Epithelial cell of esophagus (primary cell): ENCODE measurements at places on chromosomes 6 and 20.

DNA sequence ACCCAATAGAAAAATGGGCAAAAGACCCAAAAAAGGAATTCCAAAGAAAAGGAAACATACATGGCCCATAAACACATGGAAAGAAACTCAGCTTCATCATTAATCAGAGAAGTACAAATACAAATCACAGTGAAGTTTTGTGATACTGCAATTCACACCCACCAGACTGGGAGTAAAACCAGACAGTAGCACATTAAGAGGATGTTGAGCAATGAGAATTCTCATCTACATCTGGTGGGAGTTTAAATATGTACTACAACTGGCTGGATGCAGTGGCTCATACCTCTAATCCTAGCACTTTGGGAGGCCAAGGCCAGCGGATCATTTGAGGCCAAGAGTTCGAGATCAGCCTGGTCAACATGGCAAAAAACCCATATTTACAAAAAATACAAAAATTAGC, 125.7 kb upstream of the PHACTR1 start:
- no peak for DNase-seq

- no peak for DNase-seq
These were observed 368.6 kb upstream of the CDH4 start for GRCh38 chr20:60883496-60883895.

- DNase-seq, result peak; percentile 68
These were observed 217.5 kb downstream of the TINAG start for GRCh38 chr6:54525731-54526130.

DNA sequence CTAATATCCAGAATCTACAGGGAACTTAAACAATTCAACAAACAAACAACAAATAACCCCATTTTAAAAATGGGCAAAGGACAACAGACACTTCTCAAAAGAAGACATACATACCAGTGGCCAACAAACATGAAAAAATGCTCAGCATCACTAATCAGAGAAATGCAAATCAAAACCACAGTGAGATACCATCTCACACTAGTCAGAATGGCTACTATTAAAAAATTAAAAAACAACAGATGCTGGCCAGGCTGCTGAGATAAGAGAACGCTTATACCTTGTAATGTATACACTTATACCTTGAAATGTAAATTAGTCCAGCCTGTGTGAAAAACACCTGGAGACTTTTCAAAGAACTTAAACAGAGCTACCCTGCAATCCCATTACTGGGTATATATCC, 166.8 kb downstream of the IBTK start:
- no peak for DNase-seq

DNA sequence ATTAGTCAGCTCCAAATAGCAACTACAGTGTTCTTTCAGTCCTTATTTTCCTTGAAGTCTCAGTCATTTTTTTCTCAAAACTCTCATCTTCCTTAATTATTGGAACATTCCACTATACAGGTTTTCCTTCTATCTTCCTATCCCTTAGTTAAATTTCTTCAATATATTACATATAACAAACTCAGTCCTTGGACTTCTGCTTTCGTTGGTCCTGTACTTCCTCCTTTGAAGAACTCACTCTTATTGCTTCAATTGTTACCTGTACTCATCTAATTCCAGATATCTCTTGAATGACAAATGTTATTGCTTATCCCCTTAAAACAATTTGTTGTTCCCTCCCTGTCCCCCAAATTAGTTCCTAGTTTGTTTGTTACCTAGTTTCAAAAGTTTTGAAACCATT, 67.7 kb upstream of the NOTCH4 start:
- DNase-seq, result no peak

DNA sequence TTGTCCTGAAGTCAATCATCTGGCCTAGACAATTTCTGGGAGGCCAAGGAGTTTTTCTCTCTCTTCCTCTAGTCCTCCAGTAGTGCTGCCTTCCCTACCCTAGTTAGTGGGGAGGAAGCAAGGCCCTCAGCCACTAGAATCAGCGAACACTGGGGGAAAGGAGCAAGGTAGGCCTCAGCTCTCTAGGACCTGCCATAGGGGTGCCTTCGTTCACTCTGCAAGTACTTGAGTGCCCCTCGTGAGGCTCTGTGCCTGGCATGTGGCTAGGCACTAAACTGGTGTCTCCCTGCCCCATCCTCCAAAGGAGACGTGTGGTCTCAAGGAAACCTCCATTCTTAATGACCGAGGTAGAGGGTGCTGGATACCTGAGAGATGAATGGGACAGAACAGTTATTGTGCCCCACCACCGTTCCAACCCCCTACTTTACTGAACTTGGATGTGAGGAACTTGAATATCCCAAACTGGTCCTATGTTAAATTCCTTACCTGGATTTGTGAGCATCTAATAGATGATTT, 1.1 kb downstream of the DEF6 start:
- DNase-seq, result no peak

DNA sequence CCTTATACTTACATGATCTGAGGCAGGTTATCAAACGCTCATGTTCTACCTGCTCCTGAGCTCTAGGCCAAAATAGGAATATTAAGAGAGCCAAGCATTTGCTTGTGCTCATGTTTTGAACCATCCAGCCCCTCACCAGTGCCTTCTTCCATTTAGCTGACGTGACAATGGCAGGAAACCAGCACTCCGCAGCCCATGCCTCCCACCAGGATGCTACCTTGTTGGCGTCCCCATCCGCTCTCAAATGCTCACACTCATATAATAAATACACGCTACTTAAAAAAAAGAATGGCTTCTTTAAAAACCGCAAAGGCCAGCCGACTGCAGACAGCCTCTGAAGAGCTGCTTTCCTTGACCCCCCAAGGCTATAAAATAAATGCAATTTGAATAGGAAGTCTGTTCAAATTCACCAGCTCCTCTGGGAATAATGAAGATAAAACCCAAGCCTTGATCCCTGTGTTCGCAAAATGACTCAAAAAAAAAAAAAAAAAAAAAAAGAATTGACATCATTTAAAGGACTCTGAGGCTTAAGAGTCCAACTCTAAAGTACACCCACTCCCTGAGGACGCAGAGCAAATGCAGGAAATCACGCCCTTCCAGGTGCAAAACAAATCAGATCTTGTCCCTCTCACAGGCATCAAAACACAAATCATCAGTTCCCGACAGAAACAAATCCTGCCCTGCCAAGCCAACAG, 29.0 kb downstream of the RNASET2 start:
- DNase-seq, result no peak

- no peak for DNase-seq
These were observed 92.8 kb upstream of the PRSS16 start for GRCh38 chr6:27154696-27155095.

GRCh38 chr20:63507083-63507743, 8.3 kb upstream of the EEF1A2 start:
- no peak for DNase-seq

DNA sequence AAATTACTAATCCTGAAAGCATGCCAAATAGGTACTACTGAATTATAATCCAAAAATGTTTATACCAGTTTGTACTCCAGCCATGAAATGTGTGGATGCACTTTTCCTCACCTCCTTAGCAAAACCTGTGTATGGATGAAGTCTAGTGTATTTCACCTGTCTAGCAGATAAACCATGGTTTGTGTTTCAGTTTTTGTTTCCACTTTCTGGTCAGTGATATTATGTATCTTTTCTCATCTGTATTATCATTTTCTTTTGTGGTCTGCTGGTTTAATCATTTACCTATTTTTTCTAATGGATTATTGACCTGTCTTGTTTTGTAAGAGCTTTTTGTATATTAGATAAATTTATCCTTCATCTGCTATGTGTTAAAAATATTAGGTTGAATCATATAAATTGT, 41.0 kb upstream of the TMEM217 start:
- no peak for DNase-seq

DNA sequence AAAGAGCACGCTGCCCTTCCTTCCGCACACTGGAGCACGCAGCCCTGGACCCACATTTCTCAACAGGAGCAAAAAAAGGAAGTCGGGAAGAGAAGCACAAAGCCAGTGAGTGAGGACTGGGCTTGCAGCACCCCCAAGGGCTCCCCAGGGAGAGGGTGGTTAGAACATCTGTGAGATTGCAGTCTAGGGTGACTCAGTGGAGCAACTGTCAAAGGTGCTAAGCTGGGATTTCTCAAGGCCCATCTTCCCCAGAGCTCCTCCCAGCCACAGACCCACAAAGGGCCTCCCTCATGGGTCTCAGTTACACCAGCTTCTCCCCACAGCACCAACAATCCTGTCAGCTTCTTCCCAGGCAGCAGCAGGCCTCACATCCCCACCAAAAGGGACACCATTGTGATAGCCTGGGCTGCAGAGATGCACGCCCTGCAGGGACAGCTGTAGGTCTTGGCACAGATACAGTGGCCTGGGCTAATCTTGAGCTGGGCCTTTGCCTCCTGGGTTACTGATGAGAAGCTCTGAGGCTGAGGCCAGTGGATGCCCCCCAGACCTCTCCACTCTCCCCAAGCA, 39.6 kb upstream of the CD93 start:
- peak; percentile 35 for DNase-seq

DNA sequence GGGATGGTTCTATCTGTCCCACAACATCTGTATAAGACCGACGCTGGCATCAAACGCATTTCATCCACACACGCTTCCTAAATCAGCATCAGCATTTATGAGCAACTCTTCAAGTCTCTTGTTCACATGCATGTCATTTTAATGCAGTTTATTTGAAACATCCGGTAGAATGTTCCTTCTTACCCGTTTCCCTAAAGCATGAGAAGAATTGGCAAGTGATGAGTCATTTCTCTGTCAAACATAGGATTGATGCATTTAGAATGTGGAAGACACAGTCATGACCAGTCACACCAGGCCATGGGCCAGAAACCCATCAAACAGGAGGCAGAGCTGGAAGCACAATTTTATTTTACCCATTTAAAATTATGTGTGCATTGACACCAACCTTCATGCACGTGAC, 122.8 kb downstream of the UST start:
- DNase-seq, result peak; percentile 93

GRCh38 chr20:62048346-62048761, 17.3 kb downstream of the TAF4 start:
- DNase-seq, result no peak

DNA sequence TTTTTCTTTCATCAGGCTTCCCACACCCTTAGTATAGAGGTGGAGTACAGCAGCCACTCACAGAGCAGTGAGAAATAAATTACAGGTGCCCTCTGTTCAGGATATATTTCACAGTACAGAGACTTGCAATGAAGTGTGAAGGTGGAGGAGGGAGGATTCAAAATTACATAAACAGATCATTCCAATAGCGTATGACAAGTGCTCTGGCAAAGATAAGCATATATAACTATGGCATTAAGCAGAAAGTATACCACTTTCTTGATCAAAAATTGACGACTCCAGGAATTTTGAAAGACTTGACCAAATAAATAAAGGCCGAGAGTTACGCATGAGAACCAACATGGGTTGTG, 108.7 kb downstream of the GPX5 start:
- DNase-seq, result no peak

GRCh38 chr6:5045416-5045815, 39.7 kb upstream of the PPP1R3G start:
- no peak for DNase-seq

GRCh38 chr20:5835871-5836270, 85.7 kb downstream of the SHLD1 start:
- DNase-seq, result no peak

DNA sequence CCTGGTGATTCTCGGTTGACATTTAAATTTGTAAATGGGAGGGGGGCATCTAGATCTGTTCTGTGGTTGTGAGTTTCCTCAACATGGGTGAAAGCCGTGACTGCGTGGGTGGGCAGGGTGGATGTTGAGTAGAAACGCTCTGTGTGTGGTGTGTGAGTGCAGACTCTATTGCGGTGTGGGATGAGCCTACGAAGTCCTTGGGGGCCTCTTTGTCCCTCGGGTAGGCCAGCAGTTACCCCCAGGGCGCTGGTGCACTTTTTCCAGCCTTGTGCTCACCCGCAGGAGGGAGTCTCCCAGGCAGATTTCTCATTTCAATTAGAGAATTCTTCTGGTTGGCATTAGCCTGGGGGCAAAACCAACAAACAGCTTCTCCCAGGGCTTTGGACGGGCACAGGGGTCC, 10.6 kb downstream of the TOX2 start:
- no peak for DNase-seq
